ENCODE measurements at places on chromosomes 4 and X.

- DNase-seq, result no peak
These were observed 47.4 kb downstream of the SMIM14 start for GRCh38 chr4:39591290-39591689.

DNA sequence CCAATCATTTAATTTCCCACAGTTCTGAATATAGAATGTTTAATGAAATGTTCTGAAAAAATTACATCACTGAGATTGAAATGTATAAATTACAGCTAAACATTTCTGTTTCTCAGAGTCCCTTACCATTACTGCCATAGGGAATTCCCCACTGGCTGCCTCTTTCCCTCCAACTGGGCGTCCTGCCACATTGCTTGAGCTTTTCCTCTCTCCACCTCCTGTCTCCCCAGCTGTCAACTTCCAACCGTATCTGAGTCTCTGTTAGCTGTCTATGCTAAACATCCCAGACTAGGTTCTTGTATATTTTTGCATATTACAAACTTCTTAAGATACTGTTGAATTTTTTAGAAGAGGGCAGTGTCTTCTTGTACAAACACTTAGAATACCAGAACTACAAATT lies 407.3 kb upstream of the SLIT2 start:
- no peak for DNase-seq

DNA sequence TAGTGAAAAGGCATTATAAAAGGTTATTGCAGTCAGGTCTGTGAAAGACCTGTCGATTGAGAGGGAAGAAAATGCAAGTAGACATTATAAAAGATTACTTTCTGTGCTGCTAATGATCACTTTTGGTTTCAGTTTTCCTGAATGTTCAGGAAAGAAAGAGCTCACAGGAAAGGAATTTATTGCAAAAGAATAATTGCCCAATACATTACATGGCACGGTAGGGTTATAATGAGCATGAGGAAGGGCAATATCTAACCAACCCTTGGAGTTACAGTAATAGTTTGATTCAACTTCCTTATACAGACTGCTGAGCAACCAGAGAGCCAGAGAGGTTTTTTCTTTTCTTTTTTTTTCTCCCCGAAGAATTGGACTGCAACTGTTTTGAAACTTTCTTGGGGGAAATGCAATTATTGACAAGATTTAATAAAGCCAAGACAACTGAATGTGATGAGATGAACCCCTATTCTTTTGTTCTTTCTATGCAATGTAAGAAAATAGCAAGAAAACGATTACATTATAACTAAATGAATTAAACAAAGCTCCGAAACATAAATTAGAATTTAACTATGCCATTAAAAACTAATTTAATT lies 247.0 kb downstream of the C4orf33 start:
- DNase-seq, result peak; percentile 63

- DNase-seq, result no peak
These were observed 9.2 kb upstream of the SORCS2 start for GRCh38 chr4:7183161-7183560.

- DNase-seq, result no peak
These were observed 8.9 kb downstream of the ADD1 start for GRCh38 chr4:2852481-2852921.

DNA sequence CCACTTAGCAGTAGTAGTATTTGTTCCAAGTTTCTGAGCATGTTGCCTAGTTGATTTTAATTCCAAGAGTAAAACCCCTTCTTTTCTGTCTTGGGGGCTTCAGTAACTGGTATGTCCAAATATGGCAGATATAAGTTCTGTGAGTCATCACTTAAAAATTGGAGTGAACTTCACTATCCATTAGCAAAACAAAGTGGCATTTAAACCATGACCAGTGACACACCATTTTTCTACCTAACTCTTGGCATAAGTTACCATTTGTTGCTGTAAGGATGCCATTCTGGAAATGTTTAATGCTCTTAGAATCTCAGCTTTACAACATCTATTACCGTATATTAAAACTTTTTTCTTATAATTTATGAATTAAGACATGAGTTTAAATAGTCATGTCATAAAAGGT lies 102.0 kb downstream of the CBR4 start:
- DNase-seq, result peak; percentile 27

- DNase-seq, result no peak
These were observed 552 bp upstream of the NAA10 start for GRCh38 chrX:153935326-153935851.

DNA sequence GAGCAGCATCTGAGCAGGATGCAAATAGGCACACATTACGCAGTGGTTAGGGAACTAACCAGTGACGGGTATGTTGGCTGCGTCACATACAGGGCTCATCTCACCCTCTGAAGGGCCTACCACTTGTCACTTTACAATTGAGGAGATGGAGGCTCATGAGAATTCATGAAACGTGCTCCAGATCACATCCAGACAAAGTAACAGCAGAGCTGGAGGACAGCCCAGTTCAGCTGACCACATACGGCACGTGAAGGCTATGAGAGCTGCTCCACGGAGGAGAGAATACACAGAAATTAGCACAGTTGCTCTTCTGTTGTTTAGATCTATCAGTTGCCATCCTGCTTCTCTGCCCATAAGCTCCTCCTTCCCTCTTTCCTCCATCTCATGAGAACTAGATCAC lies 78.4 kb downstream of the FAM9B start:
- peak; percentile 13 for DNase-seq

DNA sequence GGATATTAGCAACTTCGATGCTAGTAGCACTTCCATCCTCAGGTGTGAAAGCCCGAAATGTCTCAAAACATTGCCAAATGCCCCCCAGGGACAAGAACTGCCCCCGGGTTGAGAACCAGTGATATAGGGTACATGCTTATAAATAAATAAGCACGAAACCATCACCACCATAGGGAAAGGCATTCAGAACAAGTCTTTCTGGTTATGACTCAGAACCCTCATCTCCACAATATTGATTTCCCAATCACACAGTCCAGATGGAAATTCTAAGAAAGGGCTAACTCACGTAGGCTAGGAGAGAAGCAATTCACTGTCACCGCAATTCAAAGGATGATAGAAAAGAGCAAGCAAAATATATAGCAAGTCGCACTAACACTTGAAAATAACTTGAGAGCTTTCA lies 84.8 kb downstream of the ANOS1 start:
- no peak for DNase-seq

GRCh38 chr4:113288696-113289095 lies 239.2 kb downstream of the ANK2 start:
- DNase-seq, result no peak

DNA sequence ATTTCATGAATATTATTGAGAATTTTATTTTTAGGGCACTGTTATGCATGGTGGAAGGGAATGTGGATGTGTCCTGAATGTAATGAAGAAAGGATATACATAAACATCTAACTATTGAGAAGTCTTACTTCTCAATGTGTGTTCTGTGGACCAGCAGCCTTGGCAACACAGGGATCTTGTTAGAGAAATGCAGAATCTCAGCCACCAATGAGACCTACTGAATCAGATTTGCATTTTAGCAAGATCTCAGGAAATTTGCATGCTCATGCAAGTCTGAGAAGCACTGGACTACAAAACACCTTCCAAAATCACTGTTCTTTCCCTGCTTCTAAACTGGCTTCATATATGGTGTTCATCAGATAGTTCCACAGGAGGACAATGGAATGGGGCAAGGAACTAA lies 139.7 kb upstream of the WDFY3 start:
- DNase-seq, result no peak

DNA sequence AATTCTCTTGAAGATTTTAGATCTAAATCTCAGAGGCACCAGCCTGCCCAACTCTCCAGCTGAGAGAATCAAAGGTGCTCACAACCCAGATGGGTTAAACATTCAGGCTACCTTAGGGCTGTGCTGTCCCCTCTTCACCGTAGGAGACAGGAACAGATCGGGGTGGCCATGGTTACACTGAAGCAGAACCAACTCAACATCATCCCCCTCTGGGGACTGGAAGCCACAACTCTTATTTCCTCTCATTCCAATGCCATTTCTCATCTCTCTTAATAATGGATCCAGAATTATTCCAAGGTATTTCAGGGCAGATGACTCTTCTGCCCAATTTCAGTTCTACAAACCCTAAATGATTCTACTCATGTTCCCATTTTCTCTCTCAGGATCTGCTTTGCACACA lies 109.7 kb downstream of the NKX6-1 start:
- peak; percentile 53 for DNase-seq

- DNase-seq, result no peak
These were observed 543.5 kb downstream of the PDHA2 start for GRCh38 chr4:96383349-96383748.

GRCh38 chr4:152991398-152991797 lies 55.3 kb downstream of the FHDC1 start:
- no peak for DNase-seq

DNA sequence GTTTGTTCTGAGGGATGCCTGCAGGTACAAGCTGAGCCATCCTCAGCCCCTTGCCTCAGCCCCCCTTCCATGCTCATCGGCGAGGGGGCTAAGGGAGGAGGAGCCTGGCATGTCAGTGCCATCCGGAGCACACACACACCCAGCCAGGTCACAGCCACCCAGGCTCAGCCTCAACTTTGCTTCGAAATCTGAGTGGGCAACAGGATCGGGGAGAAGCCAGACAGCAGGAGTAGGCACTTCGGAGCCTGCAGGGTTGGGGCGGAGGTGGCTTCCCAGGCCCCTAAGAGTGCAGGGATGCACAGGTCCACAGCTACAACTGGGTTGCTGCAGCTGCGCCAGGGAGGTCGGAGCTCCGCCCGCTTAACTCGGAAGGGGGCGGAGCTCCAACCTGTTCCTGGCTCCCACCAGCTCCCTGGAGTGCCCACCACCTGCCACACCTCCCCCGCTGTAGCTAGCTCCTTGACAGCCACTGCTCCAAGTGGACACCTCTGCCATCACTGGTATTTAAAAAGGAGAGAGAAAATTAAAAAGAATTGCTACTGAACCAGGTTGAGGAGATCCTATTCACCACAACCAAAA lies 192.9 kb upstream of the GALNT7 start:
- DNase-seq, result no peak

DNA sequence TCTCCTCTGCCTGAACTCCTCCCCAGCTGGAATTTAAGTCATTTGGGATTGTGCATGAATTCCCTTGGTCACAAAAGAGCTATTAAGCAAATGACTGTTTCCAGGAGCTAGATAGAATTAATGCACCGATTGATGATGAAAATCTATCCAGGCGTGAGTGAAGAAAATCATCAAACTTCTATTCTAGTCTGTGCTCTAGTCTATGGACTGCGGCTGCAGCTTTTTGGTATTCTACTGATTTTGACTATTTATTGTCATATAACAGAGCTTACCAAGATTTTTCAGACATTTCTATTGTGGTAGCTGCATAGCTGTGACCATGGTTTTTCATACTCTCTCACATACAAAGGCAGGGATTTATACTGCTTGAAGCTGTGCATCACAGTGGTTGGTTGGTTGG lies 403.8 kb downstream of the FSTL5 start:
- no peak for DNase-seq

GRCh38 chrX:132732236-132732635 lies 226.2 kb downstream of the HS6ST2 start:
- DNase-seq, result no peak

DNA sequence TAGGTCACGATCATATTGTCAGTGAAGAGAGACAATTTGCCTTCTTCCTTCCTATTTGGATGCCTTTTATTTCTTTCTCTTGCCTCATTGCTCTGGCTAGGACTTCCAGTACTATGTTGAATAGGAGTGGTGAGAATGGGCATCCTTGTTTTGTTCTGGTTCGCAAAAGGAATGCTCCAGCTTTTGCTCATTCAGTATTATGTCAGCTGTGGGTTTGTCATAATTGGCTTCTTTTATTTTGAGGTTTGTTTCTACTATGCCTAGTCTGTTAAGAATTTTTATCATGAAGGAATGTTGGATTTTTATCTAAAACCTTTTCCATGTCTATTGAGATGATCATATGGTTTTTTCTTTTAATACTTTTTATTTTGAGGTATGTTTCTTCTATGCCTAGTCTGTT lies 152.3 kb upstream of the MAD2L1 start:
- DNase-seq, result no peak

GRCh38 chr4:70305601-70306000 lies 29.2 kb upstream of the CABS1 start:
- no peak for DNase-seq

- DNase-seq, result no peak
These were observed 1.1 kb downstream of the CTBP1 start for GRCh38 chr4:1247864-1248244.

DNA sequence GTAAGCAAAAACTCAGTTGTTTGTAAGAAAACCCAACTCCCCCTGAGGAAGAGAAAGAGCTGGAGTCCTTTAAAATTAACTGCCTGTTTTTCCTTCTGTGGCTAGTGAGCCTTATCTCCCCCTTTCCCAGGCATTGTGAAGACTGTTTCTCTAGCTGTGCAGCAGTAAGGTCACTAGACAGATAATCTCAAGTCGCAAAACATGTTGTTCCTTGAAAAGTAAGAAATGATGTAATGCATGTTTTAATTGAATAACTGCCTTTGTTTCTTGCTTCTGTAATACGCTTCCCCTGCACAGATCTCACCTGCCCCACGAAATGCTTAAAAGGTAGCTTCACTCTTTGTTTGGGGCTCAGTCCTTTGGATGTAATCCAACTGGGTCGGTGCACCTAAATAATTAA lies 5.8 kb upstream of the GAGE12J start:
- DNase-seq, result no peak
